Activated CD4-positive, alpha-beta T cell treated with anti-CD3 and anti-CD28 coated beads, Interleukin-2, amount 50 U/mL, for 4 hours (primary cell): ENCODE measurements at places on chromosomes 12 and 14.

DNA sequence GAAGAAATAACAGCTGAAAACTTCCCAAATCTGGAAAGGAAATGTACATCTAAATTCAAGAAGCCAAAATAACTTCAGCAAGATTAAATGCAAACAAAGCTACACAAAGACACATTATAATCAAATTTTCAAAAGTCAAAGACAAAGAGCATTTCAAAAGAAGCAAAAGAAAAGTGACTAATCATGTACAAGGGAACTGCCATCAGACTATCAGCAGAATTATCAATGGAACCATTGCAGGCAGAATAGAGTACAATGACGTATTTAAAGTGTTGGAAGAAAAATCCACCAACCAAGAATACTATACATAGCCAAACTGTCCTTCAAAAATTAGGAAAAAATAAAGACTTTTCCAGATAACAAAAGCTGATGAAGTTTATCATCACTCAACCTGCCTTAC, 147.5 kb downstream of the NELL2 start:
- DNase-seq = no peak

- no peak for DNase-seq
Observed at GRCh38 chr12:80058586-80058985, 40.8 kb upstream of the OTOGL start.

- no peak for DNase-seq
Observed at GRCh38 chr12:11823043-11823442, 173.6 kb downstream of the ETV6 start.

- no peak for DNase-seq
Observed at GRCh38 chr14:38536376-38537038, 280.6 kb upstream of the CLEC14A start.

DNA sequence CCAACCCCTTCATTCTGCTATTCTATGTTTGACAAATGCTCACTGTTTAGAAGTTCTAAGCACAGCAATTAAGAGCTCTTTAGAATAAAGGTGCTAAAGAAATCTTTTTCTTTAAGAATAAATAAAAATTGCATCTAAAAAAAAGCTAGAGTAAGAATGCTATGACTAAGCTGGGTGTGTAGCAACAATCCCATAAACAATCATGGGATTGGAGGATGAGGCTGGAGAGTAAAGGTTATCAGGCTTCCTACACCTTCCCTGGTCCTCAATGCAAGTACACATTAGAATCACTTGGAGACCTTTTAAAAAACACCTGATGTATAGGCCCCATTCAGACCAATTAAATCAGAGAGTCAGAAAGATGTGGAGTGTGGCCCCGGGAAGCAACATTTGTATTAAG, 88.3 kb downstream of the CIT start:
- no peak for DNase-seq
